ENCODE measurements at places on chromosomes 5 and 9.

- no peak for DNase-seq
Measured at GRCh38 chr5:107634981-107635848, 35.5 kb downstream of the EFNA5 start.

DNA sequence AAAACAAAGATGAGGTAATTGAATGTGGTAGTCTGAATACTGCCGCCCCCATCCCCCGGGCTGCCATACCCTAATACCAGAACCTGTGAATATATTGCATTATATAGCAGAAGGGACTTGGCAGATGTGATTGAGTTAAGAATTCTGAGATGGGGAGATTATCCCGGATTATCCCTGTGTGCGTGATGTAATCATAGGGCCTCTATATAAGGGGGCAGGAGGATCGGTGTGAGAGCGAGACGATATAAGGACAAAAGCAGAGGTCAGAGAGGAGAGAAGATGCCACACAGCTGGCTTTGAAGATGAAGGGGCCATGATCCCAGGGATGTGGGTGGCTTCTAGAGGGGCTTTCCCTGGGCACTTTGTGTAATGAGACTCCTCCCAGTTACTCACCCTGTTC, 101.7 kb upstream of the TLE1 start:
- DNase-seq, result no peak

DNA sequence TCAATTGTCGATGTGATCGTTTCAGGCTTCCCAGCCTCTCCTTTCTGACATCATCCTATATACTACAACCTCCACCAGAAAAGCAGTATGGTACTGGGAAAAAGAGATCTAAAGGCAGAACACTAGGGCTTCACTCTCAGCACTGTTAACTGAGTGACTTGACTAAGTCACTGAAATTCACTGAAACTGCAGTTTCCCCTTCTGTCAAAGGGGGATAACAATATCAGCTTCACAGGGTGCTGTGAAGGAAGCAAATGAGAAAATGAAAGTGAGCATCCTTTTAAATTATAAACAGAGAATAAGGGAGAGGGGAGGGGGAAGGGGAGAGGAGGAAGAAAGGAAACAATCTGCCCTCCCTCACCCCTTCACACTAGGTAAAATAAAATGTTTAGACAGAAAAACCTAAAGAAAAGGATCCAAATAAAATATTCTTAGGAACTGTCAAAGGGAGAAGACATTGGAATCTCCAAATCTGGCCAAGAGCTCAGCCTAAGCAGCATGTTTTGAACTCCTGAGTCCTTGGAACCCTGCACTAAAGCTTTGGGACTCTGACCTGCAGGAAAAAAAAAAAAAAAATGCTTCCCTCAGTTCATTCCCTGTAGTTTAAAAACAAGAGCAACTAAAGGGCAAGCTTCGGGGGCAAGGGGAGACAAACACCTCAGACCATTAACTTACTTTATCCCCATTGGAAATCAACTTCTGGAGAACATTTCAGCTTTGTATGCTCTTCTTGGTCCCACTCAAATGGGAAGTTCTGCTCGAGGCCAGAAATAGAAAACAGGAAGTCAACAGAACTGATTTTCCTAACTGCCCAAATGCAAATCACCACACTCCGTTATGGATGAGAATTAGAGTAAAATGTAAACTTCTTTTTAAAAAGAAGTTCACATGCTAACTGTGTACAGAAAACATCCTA, 178.3 kb downstream of the DEPDC1B start:
- no peak for DNase-seq

- no peak for DNase-seq
Measured at GRCh38 chr9:76691517-76692313, 72.5 kb upstream of the PCA3 start.

- DNase-seq, result no peak
Measured at GRCh38 chr5:150503386-150503785, 4.5 kb upstream of the NDST1 start.

GRCh38 chr5:178399701-178400095, 167.1 kb upstream of the PHYKPL start:
- DNase-seq, result no peak

DNA sequence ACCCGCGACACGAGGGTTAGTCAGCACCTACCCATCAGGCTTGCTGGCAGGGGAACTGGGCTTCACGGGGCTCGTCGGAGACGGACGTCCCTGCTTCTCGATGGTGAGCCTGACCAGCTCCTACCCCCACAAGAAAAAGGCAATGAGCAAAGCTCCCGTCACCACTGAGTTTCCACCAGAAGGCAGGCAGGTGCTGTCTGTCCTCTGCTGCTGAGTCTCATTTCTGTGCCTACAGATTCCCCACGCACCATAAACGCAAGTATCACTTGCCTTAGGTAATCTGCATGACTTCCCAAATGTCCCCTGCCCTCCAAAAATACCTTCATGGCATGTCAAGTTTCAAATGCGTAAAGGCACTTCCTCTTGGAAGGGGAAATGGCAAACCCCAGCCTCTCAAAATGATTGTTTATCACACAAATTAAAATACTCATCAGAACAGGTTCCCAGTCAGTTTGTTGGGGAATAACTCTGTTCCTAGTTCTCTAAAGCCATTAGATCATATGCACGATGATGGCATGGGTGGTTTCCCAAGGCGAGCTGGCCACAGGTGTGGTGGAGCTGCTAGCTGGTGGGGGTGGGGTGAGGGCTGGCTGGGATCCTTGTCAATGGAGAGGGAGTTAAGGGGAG, 85.0 kb downstream of the PRRT1B start:
- DNase-seq, result no peak

DNA sequence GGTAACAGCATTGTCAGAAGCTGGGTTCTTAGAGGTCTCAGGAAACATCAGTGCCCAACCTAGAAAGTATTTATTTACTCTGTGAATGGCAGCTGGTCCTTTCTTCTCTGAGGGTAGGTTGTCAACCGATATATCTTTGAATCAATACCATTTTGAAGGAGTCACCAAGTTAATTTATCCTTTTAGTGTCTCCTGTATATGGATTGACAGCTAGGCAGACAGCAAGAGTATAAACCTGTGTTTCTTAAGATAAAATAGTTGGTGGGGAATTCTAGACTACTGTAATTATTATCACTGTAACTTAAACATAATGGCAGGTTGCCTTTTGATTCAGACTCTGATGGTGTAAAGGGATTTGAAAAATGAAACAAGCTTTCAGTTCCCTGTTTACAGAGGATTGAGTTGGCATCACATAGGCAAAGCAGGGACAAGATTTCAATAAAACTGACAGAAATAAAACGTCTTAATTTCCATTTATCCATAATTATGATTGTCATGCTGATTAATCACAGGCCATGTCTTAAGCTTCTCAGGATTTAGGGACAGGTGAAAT, 190.8 kb upstream of the HAPLN1 start:
- DNase-seq, result no peak

DNA sequence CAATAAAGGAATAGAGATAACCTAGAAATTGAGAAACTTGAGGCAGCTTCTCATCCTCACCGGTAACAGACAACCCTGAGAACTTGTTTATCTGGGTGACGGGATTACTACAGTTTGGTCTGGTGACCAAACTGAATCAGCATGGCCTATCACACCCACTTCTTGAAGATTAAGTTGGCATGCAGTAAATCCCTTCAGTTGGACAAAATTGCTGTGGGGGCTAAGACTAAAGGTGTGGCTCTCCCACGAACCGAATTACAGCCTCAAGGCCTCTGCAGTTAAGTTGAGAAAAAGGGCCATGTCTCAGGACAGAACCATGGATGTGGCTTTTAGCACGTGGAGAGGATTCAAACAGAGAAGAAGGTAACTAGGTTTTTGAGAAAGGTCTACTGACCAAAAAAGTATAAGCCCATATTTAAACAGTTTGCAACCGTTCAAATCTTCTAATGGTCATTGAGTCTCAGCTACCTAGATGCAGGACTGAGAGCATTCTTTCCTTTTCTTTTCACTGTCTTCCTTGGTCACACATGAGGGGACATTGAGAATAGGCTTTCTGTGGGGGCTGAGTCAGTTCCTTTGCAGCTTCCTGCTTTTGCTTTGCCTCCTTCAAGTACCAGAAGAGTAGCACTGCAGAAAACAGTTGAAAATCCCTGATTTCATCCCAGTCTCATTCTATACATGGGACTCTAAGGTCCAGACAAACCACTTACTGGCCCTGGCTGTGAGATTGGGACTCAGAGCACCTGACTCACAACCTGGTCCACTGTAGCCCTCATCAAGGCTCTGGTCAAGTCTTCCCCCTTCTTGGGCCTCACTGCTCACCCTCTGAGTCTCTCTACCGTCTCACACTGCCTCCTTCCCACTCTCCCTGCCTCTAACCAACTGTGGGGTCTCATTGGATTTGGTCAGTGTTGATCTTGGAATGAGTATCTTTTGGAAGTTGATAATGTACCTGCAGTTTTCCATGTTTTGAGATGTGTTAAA, 30.9 kb downstream of the PDE6A start:
- DNase-seq, result no peak

DNA sequence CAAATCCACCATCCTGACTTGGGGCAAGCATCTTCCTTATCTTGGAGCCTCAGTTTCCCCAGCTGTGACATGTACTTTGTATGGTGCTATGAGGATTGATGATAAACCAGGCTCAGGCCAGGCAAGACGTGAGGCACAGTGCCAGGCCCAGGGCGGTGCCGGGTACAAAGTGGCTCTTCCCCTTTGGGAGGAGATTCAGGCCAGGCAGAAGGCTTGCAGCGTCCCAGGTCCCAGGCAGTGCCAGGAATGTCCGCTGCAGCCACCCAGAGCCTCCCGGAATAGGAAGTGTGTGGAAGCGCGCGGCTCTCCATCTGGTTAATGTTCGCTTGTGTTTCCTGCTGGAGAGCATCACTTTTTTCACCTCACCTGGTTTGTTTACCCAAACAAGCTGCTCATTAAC, 12.6 kb upstream of the DENND1A start:
- DNase-seq, result no peak

- DNase-seq, result no peak
Measured at GRCh38 chr9:25519286-25519685, 159.0 kb downstream of the TUSC1 start.

- no peak for DNase-seq
Measured at GRCh38 chr5:170633235-170634081, 129.6 kb downstream of the KCNIP1 start.

DNA sequence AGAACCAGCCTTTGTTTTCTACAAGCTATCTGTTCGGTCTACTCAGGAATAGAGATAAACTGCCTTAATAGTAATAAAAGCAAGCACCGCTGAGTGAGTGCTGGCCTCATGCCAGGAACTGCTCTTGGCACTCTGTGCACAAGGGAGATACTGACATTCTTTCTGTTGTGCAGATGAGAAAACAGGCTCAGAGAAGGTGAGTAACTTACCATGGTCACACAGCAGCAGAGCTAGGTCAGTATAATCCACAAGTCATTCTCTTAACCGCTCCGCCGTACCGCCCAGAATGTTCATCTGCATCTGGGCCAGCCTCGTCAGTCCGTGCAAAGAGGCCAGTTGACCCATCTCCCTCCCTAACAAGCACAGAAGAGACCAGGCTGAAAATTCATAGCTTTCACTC, 27.4 kb downstream of the QRFP start:
- no peak for DNase-seq

GRCh38 chr9:89969156-89969675, 364.4 kb downstream of the GADD45G start:
- DNase-seq, result no peak

- no peak for DNase-seq
Measured at GRCh38 chr9:125239631-125240597, 1.2 kb downstream of the HSPA5 start.

DNA sequence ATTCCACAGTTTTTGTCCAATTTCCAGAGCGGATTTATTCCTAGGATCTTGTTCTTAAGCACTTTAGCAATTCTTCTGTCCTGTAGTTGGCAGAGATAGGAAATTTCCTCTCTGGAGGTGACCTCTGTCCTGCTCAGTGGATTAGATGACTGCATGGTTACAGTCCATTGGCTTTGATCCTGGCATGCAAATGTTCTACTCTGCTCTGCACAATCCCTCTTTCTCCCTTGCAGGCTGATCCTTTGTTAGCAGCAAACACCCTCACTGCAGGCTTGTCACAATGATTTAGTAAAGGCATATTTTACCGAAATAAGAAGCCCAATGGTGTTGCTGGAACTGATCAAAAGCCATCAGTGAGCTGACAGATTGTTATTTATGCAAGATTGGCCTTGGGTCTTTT, 243.8 kb downstream of the COX7C start:
- DNase-seq, result no peak
